ENCODE measurements at places on chromosomes 4 and X.

DNA sequence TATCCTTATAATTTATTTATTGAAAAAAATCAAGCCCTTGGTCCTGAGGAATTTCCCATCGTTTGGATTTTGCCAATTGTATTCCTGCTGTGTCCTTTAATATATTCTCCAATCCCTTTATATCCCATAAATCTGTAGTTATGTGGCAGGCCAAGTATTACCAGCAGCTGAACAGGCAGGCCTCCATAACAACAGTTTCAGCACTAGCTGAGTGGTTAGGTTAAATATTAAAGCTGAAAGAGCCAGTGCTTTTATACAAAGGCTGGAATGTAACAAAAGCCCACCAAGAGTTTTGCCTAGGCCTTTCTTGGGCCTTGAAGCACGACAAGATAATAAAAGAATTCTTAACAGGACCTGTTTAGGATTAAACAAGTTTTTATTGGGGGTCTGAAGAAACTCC lies 366.6 kb upstream of the GALNT7 start:
- DNase-seq = no peak

DNA sequence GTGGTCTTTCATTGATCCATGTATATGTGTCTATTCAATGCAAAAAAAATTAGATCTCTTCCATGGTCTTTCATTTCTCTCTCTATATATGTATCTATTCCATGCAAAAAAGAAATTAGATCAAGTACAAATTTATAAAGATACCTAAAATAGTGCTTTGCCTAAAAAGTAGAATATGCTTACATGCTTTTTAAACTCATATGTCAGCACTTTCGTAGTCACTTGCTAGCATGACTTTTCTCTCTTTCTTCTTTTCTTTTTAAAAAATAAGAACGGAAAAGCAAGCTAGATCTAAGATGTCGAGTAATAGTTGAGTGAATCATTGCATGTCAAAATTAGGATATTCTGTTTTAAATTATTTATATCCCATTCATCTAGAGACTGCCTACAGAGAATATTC lies 50.9 kb downstream of the PKD2 start:
- no peak for DNase-seq

GRCh38 chrX:7330971-7331746 lies 183.2 kb upstream of the PUDP start:
- no peak for DNase-seq

DNA sequence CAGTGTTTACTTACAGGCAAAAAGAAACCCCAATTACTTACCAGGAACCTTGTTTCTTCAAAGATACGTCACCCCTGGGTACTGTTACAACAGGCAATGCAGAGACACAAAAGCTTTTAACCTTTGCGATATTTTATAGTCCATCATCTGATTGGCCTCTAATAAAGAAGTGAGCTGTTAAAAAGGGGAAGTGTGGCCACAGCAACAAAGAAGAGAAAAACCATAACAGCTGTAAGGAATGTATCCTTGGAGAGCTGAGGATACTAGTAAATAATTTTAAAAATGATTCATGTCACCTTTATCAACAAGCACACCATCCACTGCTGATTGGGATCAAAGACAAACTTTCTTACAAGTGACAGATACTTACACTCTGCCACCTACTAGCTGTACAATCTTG lies 14.1 kb downstream of the GABRA4 start:
- DNase-seq = no peak

DNA sequence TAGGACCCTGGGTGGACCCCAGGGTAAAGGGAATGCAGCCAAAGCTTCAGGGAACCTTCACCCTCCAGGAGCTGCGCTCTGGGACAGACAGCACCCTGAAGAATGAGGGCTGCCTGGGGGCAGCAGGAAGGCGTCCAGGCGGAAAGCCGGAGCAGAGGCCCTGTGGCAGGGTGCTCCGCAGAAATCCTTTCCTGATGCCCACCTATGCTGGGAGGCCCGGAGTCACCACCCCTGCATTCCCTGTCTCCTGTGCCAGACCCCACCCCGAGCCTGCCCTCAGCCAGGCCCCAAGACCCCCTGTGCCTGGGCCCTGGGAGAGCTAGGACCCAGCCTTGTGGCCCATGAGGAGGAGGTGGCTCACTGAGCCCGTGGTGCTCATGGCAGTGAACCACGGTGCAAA lies 1.3 kb upstream of the DGKQ start:
- no peak for DNase-seq

- no peak for DNase-seq
These were observed 36.1 kb downstream of the MID1IP1 start for GRCh38 chrX:38837389-38837788.

- DNase-seq = no peak
These were observed 538.2 kb downstream of the INPP4B start for GRCh38 chr4:142307857-142308256.
